ENCODE measurements at places on chromosomes 6 and 20. TPM values are rescaled to one million over a fixed set of nuclear protein-coding genes. Genes with fewer than 3 reads are reported as not detected.

DNA sequence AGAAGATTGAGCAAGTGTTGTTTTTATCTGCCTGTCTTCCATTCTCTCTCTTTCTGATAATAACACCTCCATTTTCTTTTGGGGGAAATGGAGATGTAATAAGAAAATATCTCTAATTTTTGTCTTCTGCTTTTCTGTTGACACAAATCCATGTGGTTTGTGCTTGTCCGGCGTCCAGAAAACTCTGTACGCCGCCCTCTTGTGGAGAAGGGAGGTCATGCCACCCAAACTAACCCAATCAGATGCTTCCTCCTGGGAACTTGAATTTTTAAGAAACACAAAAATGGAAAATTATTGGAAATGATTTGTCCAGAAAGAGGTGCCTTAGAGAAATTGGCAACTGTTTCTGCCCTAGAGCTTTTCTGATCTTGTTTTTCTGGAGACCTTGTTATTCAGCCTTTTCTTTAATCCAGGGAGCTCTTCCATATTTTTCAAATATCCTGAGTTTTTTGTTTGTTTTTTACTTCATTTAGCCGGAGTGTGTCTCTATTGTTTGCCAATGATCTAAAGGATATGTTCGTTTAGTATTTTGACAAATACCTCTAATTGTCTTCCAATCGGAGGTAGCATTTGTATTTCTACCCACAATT is 17.8 kb upstream of the FNDC1 start:
- no peak for DNase-seq

DNA sequence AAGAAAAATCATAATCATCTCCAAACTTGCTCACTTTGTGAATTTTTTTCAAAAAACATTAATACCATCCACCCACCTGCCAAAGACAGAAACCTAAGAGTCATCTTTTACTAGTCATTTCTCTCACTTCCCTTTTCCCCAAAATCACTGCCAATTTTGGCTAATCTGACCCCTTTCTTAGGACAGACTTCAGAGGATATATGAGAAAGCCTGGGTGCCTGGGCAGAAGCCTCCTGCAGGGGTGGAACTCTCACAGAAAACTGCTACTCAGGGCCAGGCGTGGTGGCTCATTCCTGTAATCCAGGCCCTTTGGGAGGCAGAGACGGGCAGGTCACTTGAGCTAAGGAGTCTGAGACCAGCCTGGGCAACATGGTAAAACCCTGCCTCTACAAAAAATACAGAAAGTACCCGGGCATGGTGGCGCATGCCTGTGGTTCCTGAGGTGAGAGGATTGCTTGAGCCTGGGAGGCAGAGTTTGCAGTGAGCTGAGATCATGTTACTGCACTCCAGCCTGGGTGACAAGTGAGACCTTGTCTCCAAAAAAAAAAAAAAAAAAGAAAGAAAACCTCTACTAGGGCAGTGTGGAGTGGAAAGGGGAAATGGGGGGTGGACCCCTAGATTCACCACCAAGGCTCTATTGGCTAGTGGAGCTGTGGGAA is 3.8 kb downstream of the DEK start:
- no peak for DNase-seq

GRCh38 chr20:63860325-63861051 is 810 bp upstream of the ABHD16B start:
- DNase-seq: no peak

- no peak for DNase-seq
These were observed 117.2 kb downstream of the SOBP start for GRCh38 chr6:107607116-107607515.

GRCh38 chr20:50367739-50368375 is 142.3 kb upstream of the PTPN1 start:
- DNase-seq: no peak

DNA sequence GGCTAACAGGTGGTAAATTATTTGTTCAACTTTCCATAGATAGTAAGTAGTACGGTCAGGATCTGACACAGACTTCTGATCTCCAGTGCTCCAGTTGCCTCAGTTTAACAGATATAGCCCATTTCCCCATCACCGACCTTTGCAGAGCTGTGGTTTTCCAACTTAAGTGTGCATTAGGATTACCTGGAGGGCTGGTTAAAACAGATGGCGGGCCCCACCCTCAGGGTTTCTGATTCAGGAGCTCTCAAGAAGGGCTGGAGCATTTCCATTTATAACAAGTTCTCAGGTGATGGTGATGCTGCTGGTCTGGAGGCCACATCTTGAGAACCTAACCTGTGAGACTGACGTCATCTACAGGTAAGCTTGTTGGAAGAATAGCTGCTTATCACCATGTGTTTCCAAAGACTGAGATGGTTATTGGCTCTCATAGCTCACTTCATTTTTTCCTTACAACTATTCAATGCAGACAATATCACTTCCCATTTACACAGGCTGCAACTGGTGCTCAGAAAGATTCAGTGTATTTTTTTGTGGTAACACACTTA is 360.1 kb upstream of the CHD6 start:
- no peak for DNase-seq

GRCh38 chr20:19802492-19803158 is 44.6 kb downstream of the RIN2 start:
- no peak for DNase-seq

GRCh38 chr20:17711267-17711627 is 11.5 kb downstream of the BANF2 start:
- no peak for DNase-seq

DNA sequence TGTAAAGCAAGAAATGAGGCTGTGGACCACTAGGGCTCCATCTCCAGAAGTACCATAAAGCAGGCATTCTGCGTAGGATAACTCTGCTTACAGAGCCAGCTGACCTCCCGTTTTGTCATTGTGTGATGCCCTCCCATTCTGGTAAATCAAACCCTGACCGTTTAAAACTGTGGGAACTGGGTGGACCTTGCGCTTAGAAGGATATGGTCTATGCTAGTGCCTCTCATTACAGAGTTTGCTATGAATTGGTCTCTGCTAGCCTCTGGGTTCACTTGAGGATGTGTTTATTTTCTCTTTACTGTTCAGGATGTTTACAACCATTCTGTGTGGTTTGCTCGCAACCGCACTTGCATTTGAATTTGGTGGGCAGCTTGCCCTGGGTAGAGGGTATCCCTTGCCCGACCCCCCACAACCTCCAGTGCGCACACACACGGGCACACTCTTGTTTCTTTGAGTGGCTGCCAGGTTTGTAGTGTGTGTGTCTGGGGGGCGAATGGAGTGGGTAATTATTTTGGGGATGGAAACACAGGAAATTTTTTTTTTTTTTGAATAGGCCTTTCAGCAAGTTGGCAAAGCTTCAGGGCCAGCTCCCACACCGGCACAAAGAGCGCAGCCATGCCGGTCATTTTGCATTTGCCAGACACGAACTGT is 198.3 kb downstream of the JARID2 start:
- no peak for DNase-seq

DNA sequence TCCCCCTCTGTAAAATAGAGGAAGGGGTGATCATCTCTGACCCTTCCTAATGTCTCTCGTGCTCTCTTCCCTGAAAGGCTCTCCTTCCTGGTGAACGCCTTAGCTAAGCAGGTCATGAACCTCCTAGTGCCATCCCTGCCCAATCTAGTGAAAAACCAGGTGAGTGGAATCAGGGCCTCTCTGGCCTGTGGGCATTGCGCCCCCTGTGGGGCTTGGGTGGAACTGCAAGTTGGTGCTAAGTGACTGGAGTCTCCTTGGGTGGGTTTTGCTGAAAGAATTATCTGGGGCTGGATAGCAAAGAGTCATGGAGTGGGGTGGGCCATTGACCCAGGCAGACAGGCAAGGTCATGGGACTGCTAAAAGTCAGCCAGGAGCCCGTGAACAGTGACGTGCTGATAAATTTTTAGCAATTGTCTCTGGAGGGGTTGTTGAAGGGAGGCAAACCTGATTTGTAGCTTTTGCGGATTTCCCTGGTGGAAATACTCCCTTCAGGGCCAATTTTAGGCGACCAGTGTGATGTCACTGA is 8.9 kb downstream of the BPIFB1 start:
- DNase-seq: peak; percentile 36

DNA sequence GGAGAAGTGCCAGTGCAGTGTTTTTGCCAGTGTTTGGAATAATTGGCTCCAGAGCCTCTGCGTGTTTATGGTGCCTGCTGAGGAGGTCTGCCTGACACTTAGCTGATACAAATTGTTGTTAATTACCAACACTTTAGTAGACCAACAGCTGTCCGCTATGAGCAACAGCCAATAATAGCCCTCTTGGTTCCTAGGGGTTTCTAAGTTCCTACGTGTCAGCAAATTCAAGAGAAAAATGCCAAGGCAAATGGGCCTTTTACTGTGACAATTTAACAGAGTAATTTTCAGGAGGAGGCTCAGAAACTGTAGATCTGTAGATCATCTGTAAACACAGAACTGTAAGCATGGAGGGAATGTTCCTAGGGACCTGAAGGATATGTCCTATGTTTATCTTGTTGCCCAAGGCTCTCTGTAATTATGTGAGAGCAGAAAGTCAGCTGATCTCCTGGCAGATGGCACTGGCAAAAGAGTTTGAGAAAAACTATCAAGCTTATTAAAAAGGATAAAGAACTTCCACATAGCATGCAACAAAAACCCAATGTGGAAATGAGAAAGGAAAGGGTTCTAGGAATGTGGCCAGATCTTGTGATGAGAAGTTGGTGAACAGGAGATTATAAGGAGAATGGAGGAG is 157.7 kb downstream of the GJA1 start:
- no peak for DNase-seq

DNA sequence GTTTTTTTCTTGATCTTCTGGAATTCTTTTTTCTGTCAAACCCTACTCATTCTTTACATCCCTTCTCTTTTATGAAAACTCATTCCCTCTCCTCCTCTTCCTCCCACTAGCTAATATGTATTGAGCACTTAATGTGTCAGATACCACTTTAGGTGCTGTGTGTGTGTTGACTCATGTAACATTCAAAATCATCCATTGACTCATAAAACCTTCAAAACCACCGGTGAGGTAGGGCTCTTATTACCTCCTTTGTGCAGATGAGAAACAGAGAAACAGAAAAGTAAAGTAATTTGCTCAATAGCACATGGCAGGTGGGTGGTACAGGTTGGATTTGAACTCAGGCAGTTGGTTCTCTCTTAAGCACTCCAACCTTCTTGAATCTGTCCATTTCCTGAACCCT is 136.3 kb upstream of the NEDD9 start:
- DNase-seq: no peak

- DNase-seq: peak; percentile 48
These were observed 32.5 kb upstream of the ZNF184 start for GRCh38 chr6:27505209-27506027.

GRCh38 chr6:21005816-21006570 is 471.7 kb downstream of the CDKAL1 start:
- no peak for DNase-seq

DNA sequence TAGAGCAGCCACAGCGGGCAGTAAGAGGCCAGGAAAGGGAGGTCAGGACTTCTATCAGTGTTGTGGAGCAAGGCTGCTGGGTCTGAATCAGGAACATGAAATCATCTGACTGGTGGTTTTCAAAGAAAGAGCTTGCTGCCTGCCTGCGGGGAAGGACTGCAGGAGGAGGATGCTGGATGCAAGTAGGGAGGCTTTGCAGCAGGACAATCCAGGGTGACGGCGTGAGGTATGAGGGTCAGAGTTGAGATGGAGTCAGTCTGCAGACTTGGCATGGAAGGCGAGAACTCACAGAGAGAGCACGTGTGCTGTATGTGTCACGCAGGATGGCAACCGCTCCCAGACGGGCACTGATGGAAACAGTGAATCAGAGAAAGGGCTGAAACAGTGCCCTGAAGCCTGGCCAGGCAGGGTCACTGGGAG is 59.2 kb upstream of the CD93 start:
- DNase-seq: no peak

- DNase-seq: no peak
These were observed 147.5 kb upstream of the SYNDIG1 start for GRCh38 chr20:24321973-24322372.

The EPB41L1 gene
- total RNA-seq: 0.05 TPM

The GPR6 gene
- not detected for total RNA-seq

The NCOA7 gene
- total RNA-seq: 31.9 TPM

The LTB gene
- 1,909 TPM for total RNA-seq

The C20orf144 gene
- total RNA-seq: not detected

The LRFN2 gene
- total RNA-seq: 0.96 TPM

The DDR1 gene
- total RNA-seq: 20.3 TPM

The SNAP91 gene
- not detected for total RNA-seq

The SLC22A7 gene
- total RNA-seq: not detected

The FOXS1 gene
- not detected for total RNA-seq

The PMEPA1 gene
- total RNA-seq: 0.44 TPM

The GTF3C6 gene
- 26.6 TPM for total RNA-seq
